ENCODE measurements at places on chromosomes 12 and 14.

DNA sequence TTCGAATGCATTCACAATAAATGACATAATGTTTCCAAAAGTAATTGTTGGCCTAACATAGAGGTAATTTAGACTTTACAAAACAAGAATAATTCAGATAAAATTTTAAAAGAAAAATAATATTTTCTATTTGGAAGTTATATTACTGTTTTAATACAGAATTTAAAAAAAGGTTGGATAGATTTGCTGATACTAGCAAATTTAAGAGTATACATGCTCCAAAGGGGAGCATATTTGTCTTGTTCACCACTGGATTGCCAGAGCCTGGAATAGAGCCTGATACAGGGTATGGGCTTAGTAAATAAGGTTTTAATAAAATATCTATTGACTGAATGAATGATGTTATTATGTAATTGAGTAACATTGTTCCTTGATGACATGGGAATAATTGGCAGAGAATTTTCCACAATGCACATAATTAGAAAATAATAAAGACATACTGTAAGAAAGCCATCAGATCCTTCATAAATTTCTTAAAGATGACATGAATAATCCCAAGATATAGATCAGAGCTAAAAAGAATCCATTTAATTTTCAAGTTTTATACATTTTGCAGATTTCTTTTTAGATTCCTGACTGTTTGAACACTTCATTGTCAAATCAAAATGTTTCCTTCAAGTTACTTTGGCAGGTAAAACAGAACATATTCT is 305.3 kb downstream of the SLC6A15 start:
- DNase-seq: no peak

- no peak for DNase-seq
These were observed 4.6 kb upstream of the ESR2 start for GRCh38 chr14:64298773-64299172.

DNA sequence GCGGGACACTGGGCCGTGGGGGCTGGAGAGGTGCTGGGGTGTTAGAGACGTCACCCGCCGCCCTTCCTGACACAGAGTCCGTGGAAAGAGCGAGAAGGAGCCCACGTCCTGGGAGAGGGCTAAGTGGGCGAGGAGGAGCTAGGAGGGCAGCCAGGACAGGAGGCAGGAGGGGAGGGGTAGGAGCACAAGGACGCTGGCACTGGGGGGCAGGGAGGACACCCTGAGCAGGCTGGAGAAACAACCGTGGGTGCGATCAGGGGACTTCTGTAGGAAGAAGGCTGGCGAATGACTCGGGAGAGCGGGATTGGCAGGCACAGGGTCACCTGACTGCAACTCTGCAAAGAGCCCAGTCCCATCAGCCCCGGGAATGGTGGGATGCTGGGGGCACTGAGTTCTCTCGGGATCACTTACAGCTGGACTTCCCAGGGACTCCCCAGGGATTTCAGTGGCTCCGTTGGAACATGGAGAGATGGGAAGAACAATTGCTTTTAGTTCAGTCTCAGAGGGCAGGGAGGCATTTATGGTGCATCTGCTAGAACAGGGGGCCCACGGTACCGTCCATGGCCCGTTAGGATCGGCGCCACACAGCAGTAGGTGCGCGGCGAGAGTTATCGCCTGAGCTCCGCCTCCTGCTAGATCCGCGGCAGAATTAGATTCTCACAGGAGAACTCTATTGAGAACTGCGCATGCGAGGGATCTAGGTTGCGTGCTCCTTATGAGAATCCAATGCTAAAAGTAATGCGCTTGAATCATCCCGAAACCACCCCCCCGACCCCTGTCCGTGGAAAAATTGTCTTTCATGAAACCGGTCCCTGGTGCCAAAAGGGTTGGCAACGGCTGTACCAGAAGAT is 24.3 kb downstream of the UBR7 start:
- no peak for DNase-seq

GRCh38 chr12:13347241-13348043 is 150.9 kb downstream of the EMP1 start:
- DNase-seq: peak; percentile 39

- DNase-seq: no peak
These were observed 54.2 kb downstream of the SPTB start for GRCh38 chr14:64825509-64825908.

GRCh38 chr14:25406818-25407217 is 356.9 kb upstream of the STXBP6 start:
- DNase-seq: no peak

- DNase-seq: no peak
These were observed 25.9 kb downstream of the RHOF start for GRCh38 chr12:121767525-121768016.

- no peak for DNase-seq
These were observed 308.3 kb downstream of the DAD1 start for GRCh38 chr14:22280497-22281316.

- no peak for DNase-seq
These were observed 517.5 kb downstream of the NELL2 start for GRCh38 chr12:44358636-44359035.

GRCh38 chr12:65430571-65431306 is 152.3 kb downstream of the MSRB3 start:
- DNase-seq: no peak

GRCh38 chr12:105745811-105746210 is 392.9 kb downstream of the NUAK1 start:
- DNase-seq: no peak

Data from stimulated activated CD4-positive, alpha-beta T cell treated with anti-CD3 and anti-CD28 coated beads, Interleukin-4, amount 100 ng/mL, for 1 hour (primary cell).